ENCODE measurements at places on chromosomes 4 and X. TPM values are rescaled to one million over a fixed set of nuclear protein-coding genes. Genes with fewer than 3 reads are reported as not detected.

DNA sequence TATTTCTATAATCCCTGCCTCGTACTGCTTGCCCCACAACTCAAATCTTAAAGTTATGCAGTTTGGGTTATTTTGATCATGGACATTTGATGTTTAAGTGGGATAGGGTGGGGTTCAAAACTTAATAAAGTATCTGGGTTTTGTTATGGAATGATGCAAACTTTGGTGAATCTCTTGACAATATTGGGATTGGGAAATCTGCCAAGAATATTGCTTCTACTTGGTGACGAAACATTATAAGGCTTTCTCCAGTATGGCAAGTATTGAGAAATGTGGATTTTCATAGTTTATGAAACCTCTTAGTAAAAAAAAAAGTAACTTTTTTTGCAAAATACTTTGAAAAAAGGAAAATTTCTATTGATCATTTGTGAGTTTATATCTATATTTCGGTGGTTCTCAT lies 130.8 kb upstream of the SFRP2 start:
- no peaks in the 10 kb centered on the region for H3K36me3 ChIP-seq
- DNase-seq: no peak
- no peaks in the 10 kb centered on the region for H3K4me1 ChIP-seq
- no peak overlapping the region for H3K27ac ChIP-seq

DNA sequence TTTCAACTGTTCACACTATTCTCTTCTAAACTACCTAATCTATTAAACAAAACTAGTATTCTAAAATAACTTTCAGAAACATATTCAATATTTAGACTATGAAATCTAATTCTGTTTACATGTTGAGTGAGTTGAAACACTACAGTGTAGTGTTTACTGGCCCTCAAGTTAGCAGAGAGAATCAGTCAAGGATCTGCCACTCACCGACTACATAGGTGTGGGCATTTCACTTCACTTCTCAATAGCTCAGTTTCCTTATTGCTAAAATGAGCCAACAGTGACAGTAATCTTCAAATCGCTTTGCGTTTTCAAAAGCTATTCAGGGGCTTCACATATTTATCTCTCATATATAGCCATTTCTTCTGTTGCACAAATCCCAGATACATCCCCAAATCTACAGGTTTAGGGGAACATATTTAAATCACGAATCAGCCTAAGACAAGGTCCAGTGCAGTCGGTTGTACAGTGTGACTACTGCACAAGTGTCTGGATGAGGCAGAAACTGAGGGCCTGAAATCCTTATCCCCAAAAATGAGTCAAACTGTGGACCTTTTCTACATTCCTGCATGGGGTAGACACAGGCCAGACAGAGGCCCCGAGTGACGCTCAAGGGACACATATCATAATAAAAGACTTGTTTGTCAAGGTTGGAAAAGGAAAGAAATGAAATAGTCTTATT lies 129.8 kb downstream of the PPP3CA start:
- DNase-seq: no peak
- H3K27ac ChIP-seq: no peak overlapping the region
- H3K4me1 ChIP-seq: peaks cover 4% of the 10 kb centered on the region
- no peaks in the 10 kb centered on the region for H3K27me3 ChIP-seq

GRCh38 chrX:49064735-49065134 lies 5.9 kb downstream of the CCDC120 start:
- no peak for DNase-seq
- H3K36me3 ChIP-seq: peaks cover 53% of the 10 kb centered on the region
- H3K27me3 ChIP-seq: no peaks in the 10 kb centered on the region
- no peaks in the 10 kb centered on the region for H3K4me1 ChIP-seq
- no peak overlapping the region for H3K4me3 ChIP-seq
- H3K27ac ChIP-seq: no peak overlapping the region

DNA sequence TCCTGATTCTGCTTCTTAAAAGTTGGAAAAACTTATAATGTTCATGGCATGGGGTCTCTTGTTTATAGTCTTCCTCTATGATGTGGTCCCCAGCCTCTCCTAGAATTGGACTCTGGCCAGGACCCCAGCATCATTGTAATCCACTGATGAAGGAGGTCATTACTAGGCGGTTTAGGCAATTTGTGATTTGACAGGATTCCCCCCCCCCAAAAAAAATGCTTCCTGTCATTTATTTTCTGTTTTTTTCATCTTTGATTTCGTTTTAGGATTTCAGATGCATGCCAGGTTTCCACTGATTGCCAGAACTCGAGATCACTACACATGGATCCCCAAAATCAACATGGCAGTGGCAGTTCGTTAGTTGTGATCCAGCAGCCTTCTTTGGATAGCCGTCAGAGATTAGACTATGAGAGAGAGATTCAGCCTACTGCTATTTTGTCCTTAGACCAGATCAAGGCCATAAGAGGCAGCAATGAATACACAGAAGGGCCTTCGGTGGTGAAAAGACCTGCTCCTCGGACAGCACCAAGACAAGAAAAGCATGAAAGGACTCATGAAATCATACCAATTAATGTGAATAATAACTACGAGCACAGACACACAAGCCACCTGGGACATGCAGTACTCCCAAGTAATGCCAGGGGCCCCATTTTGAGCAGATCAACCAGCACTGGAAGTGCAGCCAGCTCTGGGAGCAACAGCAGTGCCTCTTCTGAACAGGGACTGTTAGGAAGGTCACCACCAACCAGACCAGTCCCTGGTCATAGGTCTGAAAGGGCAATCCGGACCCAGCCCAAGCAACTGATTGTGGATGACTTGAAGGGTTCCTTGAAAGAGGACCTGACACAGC lies 4.9 kb downstream of the SPRY1 start:
- H3K4me3 ChIP-seq: peak overlapping the region; percentile 80
- peaks cover 15% of the 10 kb centered on the region for H3K36me3 ChIP-seq
- peak; percentile 37 for DNase-seq

- peaks cover 9% of the 10 kb centered on the region for H3K4me1 ChIP-seq
- H3K4me3 ChIP-seq: peak within 1 kb of the TSS; percentile 66
- H3K27ac ChIP-seq: no peak within 1 kb of the TSS
- DNase-seq: peak; percentile 38
- no peaks in the 10 kb centered on the region for H3K36me3 ChIP-seq
Measured at GRCh38 chrX:72305286-72306084, at the start of gene CITED1. Gene CITED1, minus strand, starts transcription at chrX:72305914. Its CDS starts 3,045 bp downstream, at chrX:72302869.

Gene KLB
- total RNA-seq: 0.18 TPM
